ENCODE measurements at places on chromosomes 12 and 14.

GRCh38 chr12:47856094-47856493 lies 36.4 kb upstream of the HDAC7 start:
- no peak for DNase-seq

- DNase-seq = no peak
These were observed 16.2 kb downstream of the CDKL1 start for GRCh38 chr14:50380455-50380854.

GRCh38 chr14:69105326-69105725 lies 47.6 kb downstream of the DCAF5 start:
- DNase-seq = no peak

- DNase-seq = peak; percentile 78
These were observed 103.3 kb upstream of the FKBP4 start for GRCh38 chr12:2691345-2692071.

GRCh38 chr12:114829833-114830232 lies 145.9 kb upstream of the TBX3 start:
- no peak for DNase-seq

- DNase-seq = no peak
These were observed 218.7 kb upstream of the TBX3 start for GRCh38 chr12:114902665-114903064.

GRCh38 chr14:71338153-71338552 lies 430.9 kb downstream of the PCNX1 start:
- no peak for DNase-seq

DNA sequence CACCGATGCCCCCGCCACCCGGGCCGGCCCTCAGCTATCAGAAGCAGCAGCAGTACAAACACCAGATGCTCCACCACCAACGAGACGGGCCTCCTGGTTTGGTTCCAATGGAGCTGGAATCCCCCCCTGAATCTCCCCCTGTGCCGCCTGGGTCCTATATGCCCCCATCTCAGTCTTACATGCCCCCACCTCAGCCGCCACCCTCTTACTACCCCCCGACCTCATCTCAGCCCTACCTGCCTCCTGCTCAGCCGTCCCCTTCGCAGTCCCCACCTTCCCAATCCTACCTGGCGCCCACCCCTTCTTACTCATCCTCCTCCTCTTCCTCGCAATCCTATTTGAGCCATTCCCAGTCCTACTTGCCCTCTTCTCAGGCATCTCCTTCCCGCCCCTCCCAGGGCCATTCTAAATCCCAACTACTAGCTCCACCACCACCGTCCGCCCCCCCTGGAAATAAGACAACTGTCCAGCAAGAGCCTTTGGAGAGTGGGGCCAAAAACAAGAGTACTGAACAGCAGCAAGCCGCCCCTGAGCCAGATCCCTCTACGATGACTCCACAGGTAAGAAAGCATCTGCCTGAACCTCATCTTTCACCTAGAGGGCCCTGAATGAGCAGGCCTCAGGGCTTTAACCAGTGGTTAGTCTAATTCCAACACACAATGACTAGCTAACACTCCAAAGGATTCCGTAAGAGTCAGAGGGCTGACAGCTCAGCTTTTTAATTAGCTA lies 851 bp downstream of the YLPM1 start:
- peak; percentile 12 for DNase-seq

GRCh38 chr12:48119834-48120195 lies 651 bp downstream of the PFKM start:
- DNase-seq = no peak

DNA sequence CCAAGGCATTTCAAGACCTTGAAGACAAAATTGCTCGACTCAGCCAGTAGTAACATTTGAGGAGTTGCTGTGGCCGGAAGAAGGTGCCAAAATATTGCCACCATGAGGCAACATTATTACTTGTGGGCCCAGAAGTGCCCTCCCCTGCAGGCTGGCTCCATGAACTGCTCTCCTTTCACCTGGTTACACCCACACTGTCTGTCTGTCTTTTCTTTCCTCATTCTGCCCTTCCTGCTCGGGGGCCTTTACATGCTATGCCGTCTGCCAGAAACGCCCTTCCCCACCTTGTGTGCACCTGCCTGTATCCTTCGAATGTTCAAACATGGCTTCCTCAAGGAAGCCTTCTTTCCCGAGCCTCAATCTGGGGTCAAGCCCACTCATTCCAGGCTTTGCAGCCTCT lies 224.2 kb upstream of the DIO3 start:
- DNase-seq = no peak

GRCh38 chr12:29216266-29216665 lies 67.2 kb downstream of the FAR2 start:
- no peak for DNase-seq

All from activated CD4-positive, alpha-beta T cell treated with anti-CD3 and anti-CD28 coated beads, Interleukin-2, amount 10 ng/mL, durations not matched to agents 7 days and 5 days (primary cell).